ENCODE measurements at places on chromosomes 2 and 18.

GRCh38 chr2:240946654-240947053 is 40.5 kb downstream of the CROCC2 start:
- DNase-seq = peak; percentile 85

GRCh38 chr2:12978066-12978835 is 261.5 kb downstream of the TRIB2 start:
- DNase-seq = peak; percentile 40

DNA sequence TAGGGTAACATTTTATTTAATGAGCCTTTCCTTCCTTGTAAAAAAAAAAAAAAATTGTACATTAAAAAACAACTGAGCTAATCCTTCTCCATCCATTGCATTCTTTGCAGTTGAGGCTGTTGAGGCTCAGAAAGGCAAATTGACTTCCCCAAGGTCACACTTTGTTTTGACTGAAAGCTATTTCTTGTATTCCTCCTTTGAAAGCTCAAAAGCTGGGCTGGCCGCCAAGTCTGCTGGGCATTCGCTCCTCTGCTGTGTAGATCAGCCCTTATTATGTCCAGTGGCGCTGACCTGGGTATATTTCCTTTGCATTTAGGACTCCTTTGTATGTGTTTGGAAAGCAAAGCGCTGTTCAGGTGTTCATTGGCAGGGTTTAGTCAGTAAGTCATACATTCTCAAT is 44.0 kb downstream of the SGPP2 start:
- peak; percentile 6 for DNase-seq

DNA sequence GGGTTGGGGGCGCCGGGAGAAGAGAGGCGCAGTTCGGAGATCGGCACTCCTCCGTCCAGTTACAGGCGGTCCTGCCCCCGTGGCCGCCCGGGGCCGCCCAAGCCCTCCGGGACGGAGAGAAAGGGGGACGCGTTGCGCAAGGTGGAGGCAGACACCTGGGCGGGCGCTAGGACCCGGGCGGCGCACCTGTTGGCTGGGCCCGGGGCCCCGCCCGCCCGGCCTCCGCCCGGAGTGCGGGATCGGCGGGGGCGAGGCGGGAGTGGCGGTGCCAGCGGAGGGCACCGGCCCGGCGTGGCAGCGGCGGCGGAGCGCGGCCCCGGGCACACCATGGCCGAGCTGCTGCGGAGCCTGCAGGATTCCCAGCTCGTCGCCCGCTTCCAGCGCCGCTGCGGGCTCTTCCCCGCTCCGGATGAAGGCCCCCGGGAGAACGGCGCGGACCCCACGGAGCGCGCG is at the start of gene SGPP2:
TSS of gene SGPP2 (plus strand) at position 268 of the 453 bp plus-strand sequence. CDS start at position 328, 60 bp downstream.
- no peak for DNase-seq

DNA sequence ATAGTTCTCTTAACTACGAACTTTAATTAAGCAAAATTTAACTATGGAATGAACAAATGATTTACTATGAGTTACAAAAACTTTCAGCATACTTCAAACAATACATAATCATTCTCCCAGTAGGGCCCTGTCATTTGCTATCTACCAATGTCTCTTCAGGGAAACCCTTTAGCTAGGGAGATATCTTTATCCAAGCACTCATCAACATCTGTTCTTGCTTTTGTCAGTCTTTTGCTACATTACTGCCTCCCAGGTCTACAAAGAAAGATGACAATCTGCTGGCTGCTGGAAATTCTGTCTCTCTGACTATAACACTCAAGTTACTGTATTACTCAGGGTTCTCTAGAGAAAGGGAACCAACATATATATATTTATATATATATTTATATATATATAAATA is 1626.3 kb upstream of the CELF4 start:
- no peak for DNase-seq

DNA sequence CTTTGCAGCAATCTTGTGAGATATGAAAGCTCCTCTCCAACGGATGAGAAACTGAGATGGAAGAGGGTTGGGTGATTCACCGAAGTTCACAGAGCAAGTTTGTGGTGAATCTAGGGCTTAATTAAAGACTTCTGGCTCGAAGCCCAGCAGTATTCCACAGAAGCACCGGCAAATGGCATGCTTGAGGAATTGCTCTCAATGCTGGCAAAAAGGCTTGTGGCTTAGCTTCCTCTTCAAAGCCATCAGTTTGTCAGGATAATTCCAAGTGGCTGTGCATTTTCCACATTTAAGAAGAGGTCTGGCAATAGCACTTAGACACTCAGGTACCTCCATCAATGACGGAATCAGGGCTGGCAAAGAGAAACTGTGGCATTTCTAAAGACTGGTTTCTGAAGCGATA is 98.7 kb upstream of the SLC66A3 start:
- peak; percentile 92 for DNase-seq

GRCh38 chr2:119435953-119436297 is 4.3 kb downstream of the TMEM37 start:
- no peak for DNase-seq

- DNase-seq = peak; percentile 35
These were observed 40.9 kb upstream of the TRIM43B start for GRCh38 chr2:95525294-95526035.

GRCh38 chr2:121836611-121837010 is 81.2 kb downstream of the TSN start:
- DNase-seq = no peak

- peak; percentile 78 for DNase-seq
These were observed 4.9 kb upstream of the LBH start for GRCh38 chr2:30226144-30227032.

- DNase-seq = no peak
These were observed 41.7 kb downstream of the PLCL1 start for GRCh38 chr2:197846128-197846527.

- no peak for DNase-seq
These were observed 124.1 kb upstream of the NDUFV2 start for GRCh38 chr18:8978394-8978793.

- DNase-seq = no peak
These were observed 83.5 kb downstream of the DNMT3A start for GRCh38 chr2:25257931-25258846.

- no peak for DNase-seq
These were observed 10.9 kb downstream of the MEP1B start for GRCh38 chr18:32200766-32201165.

GRCh38 chr2:220783671-220784070 is 788.4 kb downstream of the EPHA4 start:
- no peak for DNase-seq

- DNase-seq = peak; percentile 95
These were observed 24.8 kb downstream of the GALM start for GRCh38 chr2:38690499-38691420.

- DNase-seq = peak; percentile 50
These were observed 64.8 kb downstream of the MOGAT1 start for GRCh38 chr2:222736301-222736700.

DNA sequence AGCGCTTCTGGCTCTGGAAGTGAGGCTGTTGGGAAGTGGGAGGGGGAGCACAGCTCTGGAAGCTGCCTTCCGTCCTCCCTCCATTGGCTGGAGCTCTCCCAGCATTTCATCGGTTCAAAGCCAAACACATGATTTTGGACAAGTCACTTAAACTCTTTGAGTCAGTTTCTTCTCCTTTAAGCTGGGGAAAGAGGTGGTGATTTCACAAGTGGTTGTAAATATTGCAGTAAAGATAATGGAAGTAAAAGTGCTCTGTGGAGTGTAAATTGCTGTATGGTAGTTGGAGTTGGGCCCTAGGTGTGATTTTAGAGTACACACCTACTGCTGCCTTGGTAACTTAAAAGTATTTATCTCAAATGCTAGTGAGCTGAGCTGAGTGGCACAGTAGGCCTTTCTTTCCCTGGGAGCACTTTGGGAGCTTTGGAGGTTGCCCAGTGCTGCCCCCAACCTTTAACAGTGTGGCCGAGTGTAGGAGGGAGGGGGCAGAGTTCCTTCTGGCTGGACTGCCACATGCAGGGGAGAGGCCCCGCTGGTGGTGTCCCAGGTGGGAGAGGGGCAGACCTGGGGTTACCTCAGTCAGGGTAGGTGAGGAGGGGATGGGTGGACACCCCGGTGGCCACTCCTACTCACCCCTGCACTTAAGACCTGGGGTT is 54.7 kb downstream of the ASAP2 start:
- DNase-seq = peak; percentile 77

GRCh38 chr18:35122586-35123224 is 81.5 kb downstream of the MAPRE2 start:
- no peak for DNase-seq

DNA sequence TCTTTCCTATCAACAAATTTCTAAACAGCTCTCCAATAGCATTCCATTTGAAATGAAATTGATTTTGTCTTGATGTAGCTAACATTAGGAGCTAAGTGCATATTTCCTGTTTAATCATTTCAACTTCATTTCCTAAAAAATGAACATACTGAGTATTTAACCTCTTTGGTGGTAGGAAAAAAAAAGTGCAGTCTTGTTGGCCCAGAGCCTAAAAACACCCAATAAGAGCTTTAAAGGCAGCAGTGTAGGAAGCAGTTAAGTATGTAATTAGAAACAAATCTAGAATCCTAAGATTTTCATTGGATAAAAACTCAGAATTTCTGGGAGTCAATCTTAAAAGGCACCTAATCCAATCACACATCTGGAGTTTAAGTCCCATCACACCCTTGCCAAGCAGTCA is 71.0 kb upstream of the RBMS1 start:
- DNase-seq = no peak

DNA sequence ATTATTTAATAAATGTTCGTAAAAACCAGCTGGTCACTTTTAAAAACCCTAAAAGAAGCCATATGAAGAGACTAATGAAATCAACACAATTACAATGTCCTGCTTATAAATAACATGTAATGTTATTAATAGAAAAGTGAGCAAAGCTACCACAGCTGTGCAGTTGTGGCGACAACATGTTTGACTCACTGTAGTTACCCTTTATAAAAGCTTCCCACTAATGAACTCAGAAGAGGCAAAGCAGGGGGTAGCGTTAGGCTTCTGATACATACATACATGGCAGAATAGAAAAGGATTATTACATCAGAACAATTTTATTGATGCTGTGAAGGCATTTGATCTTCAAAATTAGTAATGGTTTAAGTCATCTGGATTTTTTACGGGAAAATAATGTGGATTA is 219.7 kb downstream of the SLC4A10 start:
- DNase-seq = no peak

DNA sequence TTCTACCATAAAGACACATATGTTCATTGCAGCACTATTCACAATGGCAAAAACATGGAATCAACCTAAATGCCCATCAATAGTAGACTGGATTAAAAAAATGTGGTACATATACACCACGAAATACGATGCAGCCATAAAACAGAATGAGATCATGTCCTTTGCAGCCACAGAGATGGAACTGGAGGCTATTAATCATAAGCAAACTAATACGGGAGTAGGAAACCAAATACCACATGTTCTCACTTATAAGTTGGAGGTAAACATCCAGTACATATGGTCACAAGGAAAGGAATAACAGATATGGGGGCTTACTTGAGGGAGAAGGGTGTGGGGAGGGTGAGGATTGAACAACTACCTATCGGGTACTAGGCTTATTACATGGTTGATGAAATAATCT is 7.7 kb downstream of the HMSD start:
- DNase-seq = peak; percentile 43

GRCh38 chr2:104702031-104702850 is 151.7 kb upstream of the POU3F3 start:
- no peak for DNase-seq

GRCh38 chr2:226048611-226049010 is 649.1 kb downstream of the NYAP2 start:
- peak; percentile 27 for DNase-seq

GRCh38 chr2:213640738-213641425 is 356.6 kb downstream of the SPAG16 start:
- DNase-seq = no peak

DNA sequence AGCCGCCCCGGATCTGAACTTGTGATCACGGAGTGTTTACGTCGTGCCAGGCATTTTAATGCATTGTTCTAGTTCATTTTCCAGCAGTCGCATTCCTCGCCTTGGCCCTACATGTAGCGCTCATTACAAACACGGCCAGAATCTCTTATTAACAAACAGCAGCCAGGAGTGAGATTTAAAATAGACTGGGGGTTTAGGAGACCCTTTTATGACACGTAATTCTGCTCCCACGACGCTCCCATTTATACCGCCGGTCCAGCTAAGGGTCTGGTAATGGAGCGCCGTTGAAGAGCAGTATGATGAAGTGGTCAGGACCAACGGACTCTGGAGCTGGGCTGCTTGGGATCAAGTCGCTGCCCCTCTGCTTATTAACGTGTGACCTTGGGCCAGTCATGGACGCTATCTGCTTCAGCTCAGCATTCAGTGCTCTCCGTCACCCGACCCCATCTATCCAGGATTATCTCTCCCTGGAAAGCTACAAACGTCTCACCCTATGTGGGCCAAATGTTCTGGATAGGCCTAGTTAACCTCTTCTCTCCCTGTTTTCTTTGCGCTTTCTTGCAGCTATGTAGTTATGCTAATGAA is 745 bp downstream of the MSH2 start:
- DNase-seq = no peak

DNA sequence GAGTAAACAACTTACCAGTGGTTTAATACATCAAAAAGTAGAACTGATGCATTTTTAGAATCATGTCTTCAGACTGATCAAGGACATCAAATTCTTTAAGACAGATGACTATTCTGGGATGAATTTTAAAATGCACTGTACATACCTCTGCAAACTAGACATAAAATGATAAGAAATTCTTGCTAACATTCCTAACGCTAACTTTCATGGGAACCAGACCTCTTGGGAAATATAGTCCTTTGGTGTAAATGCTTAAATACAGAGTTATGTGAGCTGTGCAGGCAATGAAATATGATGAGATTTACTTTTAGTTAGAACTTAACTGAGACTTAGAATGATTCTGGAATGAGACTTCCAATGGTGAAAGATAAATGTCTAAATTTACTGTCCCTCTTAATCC is 562.0 kb downstream of the NR4A2 start:
- DNase-seq = no peak

Measured in GM23248 (cell line).